Stomach (tissue), 19 donors: ENCODE measurements at places on chromosomes 6 and 20.

DNA sequence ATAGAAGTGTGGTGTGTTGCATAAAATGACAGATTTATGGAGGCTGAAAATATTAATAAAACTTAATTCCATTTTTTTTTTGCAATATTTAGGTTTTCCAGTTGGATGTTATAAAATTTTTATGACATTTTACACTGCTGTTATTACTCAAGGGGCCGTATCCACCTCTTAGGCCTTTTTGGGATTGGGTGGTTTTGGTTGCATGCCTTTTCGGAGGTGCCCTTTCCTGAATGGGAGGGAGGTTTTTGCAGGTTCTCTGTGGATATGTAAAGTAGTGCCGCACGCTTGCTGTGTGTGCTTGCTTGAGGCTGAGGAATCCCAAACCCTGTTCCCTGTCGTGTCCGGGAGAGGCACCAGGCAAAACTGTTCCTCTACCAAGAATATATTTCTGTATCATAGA lies 6.8 kb downstream of the ARID1B start:
- no peak for DNase-seq

DNA sequence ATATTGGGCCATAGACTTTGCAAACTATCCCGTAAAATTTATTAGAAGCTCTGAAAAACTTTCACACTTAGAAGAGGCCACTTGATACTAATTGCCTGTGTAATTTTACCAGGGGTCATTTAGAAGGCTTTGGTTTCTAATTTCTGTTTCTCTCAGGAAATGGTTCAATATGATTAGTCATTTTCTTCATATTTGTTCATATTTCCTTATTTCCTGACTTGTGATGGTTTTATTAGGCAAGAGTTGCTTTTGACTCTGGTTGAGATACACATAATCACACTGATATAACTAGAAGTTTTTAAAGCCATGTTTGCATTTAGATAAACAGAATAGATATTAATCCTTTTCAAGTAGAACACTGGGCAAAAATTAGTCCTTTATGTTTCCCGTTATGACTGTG lies 11.8 kb upstream of the HBS1L start:
- DNase-seq: no peak

GRCh38 chr20:3237958-3238615 lies 903 bp downstream of the SLC4A11 start:
- DNase-seq: no peak

- no peak for DNase-seq
Measured at GRCh38 chr6:6439778-6440177, 119.3 kb upstream of the F13A1 start.

DNA sequence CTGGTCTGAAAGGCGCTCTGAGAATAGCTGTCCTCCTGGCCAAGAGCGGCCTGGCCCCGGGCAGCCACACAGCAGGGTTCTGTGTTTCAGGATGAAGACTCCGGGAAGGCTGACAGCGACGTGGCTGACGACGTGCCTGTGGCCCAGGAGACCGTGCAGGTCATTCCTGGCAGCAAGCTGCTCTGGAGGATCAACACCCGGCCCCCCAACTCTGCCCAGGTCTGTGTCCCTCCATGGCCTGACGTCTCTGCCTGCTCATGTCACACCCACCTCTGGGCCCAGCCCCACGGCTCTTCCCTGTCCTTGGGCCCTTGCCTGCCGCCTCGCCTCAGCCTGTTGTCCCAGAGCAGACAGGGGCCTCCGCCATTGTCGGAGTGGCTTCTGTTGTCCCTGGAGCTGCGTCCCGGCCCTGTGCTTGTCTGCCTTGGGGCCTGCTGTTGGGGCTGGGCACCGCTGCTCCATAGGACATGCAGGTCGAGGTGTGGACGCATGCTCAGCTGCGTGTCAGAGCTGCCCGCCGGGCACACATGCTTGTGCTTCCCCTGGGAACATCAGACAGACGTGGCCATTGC lies 16.2 kb upstream of the ADRM1 start:
- no peak for DNase-seq

DNA sequence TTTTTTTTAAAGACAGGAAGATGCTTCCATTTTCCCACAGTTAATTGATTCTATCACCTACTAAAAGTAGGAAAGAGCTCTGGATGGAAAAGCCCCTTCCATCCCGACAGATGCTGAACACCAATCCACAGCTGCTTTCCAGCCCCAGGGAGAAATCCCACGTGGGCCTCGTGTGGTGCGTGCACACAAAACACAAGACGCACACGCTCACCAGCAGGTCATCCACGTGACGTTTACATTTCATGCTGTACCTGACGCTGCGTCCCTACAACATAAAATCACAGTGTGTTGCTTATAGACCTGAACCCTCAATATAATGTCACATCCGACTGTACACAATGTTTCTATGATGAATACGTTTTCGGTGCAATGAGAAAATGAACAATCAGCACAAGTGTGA lies 50.2 kb upstream of the DACT2 start:
- DNase-seq: no peak

DNA sequence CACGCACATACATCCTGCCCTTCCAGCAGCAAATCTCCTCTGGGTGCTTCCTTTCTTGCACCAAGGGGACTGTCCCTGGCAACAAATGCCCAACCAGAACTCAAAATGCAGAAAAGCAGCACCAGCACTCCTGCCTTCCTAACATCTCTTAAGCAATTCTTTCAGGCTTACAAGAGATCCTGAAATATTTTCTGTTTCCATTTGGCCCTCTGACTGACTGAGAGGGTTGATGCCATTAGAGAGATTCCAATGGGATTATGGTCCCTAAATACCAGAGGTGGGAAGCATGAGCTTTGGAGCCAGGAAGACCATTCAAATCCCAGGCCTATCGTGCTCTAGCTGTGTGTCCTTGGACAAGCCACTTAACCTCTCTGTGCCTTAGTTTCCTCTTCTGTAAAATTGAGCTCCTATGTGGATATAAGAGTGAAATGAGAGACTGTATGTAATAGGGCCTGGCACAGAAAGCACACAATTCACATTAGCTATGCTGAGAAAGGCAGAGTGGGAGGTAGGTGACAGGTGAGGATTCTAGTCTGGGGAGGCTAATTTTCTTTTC lies 56.8 kb downstream of the PRDM1 start:
- no peak for DNase-seq

GRCh38 chr6:3221578-3221977 lies 5.9 kb downstream of the TUBB2B start:
- no peak for DNase-seq

DNA sequence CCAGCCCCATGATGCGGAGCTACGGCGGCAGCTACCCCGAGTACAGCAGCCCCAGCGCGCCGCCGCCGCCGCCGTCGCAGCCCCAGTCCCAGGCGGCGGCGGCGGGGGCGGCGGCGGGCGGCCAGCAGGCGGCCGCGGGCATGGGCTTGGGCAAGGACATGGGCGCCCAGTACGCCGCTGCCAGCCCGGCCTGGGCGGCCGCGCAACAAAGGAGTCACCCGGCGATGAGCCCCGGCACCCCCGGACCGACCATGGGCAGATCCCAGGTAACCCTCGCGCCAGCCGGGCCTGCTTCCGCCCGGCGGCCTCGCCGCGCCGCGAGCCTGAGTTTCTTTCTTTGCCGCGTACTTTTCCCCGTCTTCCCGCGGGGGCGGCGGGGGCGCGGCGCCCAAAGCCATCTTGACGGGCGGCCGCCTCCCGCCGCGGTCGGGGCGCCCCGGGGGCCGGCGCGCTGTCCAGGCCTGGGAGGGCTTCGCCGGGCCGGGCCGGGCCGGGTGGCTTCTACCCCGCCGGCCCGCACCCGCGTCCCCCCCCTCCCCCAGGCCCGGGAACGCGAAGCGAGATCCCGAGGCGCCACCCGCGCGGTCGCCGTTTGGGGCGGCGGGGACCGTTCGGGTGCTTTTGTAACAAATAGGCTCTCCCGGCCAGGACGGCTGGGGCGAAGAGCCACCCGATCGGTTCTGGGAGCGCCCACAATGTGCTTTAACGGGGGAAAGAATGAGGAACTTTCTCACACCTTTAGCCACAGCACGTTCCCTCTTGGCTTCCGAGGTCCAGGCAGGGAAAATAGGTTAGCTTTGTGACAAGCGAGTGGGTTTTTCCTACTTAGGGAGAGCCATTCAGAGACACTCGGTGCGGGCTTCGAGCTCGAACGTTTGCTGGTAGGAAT lies 2.3 kb downstream of the ARID1B start:
- DNase-seq: peak; percentile 58

- peak; percentile 36 for DNase-seq
Measured at GRCh38 chr6:83867527-83868161, 8.2 kb downstream of the CYB5R4 start.

DNA sequence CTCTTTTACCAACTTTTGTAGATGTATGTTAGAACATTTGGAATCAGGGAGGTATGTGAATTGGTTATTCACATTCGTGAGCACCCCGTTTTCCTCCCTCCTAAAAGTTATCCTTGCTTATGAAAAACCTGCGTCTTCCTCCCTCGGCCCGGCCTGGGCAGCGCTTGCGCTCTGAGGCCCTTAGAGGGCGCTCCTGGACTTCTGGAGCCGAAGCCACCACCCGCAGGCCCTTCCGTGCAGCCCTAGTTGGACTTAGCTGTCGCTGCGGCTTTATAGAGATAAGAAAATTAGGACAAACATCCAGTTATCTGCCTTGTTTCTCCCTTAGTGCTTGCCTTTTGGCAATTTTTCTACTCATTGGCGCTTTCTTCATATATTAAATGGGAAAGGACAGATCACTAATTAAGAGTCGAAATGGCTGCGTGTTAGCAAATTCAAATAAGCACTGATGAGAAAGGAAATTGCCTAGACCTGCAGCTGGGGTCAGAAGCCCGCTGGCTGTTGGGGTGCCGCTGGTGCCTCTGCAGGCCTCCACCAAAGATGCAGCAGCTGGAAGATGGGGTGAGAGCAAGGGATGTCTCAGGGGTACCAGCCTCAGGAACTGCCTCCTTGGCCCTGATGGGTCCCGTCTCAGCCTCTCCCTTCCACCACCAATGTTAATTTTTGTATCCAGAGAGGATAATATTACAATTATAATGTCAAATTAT lies 5.2 kb downstream of the FNDC1 start:
- DNase-seq: peak; percentile 75

- DNase-seq: peak; percentile 77
Measured at GRCh38 chr20:3071610-3072529, at the start of gene OXT. OXT (plus strand) TSS chr20:3071620; CDS start chr20:3071656, 36 bp downstream.

- DNase-seq: no peak
Measured at GRCh38 chr20:38326309-38326708, 20.0 kb upstream of the LBP start.

DNA sequence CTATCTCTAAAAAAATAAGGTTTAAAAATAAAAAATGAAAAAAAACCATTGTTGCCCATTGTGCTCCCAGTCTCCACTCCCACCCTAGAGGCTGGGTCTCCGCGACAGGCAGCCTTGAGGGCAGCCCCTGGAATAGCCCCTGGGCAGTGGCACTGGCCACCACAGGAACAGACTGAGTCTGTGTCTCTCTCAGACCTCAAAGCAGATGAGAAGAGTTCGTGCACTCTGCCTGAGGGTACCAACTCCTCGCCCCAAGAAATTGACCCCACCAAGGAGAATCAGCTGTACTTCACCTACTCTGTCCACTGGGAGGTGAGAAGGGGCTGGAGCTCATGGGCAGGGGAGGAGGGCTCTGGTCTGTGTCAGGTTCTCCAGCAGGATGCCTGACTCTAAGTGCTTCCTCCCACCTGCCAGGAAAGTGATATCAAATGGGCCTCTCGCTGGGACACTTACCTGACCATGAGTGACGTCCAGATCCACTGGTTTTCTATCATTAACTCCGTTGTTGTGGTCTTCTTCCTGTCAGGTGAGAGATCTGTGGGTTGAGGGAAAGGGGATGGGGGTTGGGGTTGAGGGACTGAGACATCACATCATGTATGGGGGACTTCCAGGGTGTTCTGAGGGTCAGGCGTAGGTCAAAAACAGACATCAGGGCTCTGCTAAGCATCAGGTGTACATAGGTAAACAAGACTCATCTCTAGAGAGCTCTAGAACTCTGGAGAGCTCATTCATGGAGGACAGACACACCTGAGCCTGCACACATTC lies 35.6 kb downstream of the TM9SF4 start:
- no peak for DNase-seq

DNA sequence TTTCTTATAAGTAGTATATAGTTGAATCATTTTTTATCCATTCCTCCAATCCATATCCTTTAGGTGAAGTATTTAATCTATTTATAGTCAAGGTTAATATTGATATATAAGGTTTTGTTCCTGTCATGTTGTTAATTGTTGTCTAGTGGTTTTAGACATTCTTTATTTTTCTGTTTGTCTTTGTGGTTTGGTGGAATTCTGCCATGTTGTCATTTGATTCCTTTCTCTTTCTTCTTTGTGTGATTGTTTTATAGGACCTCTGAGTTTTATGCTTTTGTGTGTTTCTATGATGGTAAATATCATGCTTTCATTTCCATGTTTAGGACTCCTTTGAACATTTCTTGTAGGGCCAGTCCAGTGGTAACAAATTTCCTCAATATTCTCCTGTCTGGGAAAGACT lies 450.3 kb upstream of the BTBD3 start:
- DNase-seq: no peak
